ENCODE measurements at places on chromosomes 3 and 15.

GRCh38 chr3:54994111-54994513 lies 66.3 kb upstream of the LRTM1 start:
- DNase-seq = no peak

DNA sequence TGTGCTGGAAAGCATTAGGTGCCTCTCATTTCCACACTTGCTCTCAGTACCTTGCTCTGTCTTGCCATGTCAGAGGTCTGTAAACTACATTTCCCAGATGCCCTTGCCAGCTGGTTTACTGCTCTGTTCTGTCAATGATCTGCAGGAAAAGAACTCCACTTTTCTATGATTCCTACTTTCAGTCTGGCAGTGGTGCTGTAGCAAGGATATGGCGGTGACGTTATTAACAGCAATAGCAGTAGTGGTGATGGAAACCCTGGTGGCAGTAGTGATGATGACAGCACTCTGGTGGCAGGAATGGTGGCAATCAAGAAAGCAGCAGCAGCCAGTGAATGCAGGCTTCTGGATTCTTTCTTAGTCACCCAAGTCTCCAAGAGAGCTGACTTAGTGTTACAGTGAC lies 665.2 kb downstream of the DIPK2A start:
- DNase-seq = no peak

- DNase-seq = no peak
These were observed 348.8 kb downstream of the ROBO1 start for GRCh38 chr3:79418855-79419621.

DNA sequence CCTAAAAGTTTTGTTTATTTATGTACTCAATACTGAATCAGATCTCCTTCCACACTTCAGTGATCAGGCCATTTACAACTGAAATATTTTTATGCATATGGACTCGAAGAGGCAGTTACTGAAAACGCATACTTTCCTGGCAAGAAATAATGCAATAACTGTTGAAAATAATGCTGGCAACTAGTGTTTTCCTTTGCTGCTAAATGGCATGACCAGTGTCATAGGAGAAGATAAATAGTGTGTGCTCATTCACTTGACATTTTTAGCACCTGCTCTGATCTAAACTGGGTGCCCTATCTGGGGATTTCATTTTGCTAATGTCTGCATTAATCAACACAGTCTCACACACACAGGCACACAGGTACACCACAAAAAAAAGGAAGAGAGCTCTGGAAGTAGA lies 695.2 kb downstream of the TUSC7 start:
- DNase-seq = no peak

DNA sequence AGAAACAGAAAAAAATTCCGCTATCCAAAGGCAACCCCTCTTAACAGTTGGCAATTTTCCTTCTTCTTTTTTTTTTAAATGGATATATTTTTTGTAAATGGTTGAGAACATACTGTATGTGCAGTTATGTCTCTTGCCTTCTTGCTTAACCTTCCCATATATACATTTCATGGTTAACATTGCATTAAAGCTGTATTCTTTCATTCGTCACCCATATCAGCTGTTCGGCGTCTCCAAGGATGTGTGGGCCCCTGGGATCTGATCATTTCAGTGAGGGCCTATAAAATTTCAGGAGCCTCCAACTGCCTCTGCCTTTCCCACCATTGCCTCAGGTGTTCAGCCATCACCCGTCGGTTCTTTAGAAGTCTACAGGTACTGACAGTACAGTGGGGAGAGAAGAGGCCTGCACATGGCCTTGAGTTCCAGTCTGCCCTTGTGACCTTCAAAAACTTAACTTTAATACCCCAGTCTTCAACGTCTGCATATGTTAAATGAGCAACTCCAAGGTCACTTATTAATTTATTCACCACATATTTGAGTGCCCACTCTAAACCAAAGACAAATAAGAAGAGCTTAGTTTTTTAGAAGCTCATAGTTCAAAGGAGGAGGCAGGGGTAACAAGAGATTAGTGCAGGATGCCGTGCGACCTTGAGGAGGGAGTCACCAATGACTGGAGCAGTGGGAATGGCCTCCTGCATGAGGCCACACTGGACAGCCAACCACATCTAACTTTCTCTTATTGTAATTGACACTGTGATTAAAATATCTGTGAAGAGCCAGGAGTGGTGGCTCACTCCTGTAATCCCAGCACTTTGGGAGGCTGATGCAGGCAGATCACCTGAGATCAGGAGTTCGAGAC lies 6.9 kb downstream of the ST6GAL1 start:
- no peak for DNase-seq
